ENCODE measurements at places on chromosomes 7 and 10.

DNA sequence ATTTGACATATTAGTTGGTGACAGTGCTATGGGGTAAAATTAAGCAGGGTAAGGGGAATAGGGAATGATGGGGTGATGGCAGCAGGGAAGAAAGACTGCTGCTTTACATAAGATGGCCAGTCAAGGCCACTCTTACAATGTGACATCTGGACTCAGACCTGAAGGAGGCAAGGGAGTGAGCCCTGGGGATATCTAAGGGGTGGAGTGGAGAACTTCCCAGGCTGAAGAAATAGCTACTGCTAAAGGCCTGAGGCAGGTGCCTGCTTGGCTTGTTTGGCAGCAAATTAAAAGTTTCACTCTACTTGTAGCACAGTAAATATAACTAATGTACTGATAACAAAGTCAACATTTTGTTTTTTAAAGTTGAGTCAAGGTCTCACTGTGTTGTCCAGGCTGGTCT is 93.5 kb downstream of the IDE start:
- no peak for DNase-seq

- DNase-seq = no peak
Observed at GRCh38 chr7:21927693-21928092, 18.0 kb downstream of the CDCA7L start.

- DNase-seq = peak; percentile 61
Observed at GRCh38 chr7:100472854-100473499, 6.0 kb downstream of the TSC22D4 start.

- DNase-seq = no peak
Observed at GRCh38 chr10:131312478-131312836, 936 bp upstream of the TCERG1L start.

Data from bronchial epithelial cell (primary cell).